ENCODE measurements at places on chromosomes 3 and 15. TPM values are rescaled to one million over a fixed set of nuclear protein-coding genes. Genes with fewer than 3 reads are reported as not detected.

Gene CILP
- total RNA-seq, result 0.07 TPM

Gene PPCDC
- total RNA-seq, result 7.4 TPM

Gene KCNAB1
- 35.6 TPM for total RNA-seq

Gene KCNMB3
- total RNA-seq, result 0.76 TPM

Gene FANCD2OS
- total RNA-seq, result not detected

Gene SAMMSON
- total RNA-seq, result not detected

Gene NOX5
- total RNA-seq, result 0.39 TPM

Gene PLA2G4E
- total RNA-seq, result not detected

Gene MME
- total RNA-seq, result 42.0 TPM

Gene POLQ
- total RNA-seq, result 1.3 TPM

Gene ZNF660
- 2.2 TPM for total RNA-seq

Measured in smooth muscle cell of the pulmonary artery (primary cell).